ENCODE measurements at places on chromosomes 1 and 21. TPM values are rescaled to one million over a fixed set of nuclear protein-coding genes. Genes with fewer than 3 reads are reported as not detected.

DNA sequence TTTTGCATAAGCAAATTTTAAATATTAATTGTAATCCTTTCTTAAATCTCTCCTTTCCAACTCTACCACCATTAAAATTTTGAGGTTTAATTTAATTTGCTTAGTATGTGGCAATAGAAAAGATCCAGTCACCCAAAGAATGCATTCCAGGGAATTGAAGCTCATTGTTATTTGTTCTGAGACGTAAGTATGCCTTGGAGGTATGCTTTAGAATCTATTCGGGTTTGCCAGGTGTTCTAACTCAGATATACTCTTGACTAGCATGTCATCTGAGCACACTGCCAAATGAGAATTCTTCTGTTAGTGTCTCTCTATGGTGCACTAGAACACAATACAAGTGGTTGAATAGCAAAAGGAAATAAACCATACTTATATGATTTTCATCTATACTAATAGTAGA is 813.6 kb upstream of the ADGRL2 start:
- no peak for DNase-seq

GRCh38 chr1:33300673-33301072 is 20.2 kb downstream of the A3GALT2 start:
- no peak for DNase-seq

DNA sequence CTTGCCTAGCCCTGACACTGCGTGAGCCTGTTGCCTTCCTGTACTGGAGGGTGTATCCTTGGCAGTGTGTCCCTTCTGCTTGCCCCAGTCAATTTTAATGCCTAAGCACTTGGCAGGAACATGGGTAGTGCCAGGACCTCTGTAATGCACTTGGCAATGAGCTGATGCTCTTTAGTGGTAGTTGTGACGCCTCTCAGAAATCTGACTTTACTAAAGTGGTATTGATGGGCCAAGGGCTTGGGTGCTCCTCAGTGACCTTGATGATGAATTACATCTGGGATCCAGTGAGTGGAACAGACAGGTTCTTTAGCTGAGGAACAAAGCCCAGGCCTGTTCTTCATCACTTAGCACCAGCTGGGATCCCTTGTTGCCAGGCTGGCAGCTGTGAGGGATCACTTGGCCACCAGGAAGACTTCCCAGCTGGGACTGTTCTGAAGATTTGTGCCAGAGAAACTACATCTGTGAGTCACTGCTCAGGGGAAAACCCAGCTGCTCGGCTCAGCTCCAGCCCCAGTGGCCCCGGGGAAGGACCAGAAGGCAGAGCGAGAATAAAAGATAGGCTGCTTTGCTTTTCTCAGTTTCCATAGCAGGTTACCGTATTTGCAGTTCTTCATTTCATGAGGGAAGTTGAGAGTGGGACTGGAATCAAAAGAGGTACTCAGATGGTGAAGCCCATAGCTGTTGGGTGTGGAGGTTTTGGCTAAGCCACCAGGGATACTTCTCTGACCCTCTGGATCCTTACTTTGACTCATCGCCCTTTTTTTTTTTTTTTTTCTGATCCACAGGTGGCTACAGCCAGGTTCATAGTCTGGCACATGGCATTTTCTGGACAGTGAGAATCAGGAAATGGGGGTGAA is 28.5 kb upstream of the KCNA2 start:
- peak; percentile 83 for DNase-seq

Gene KRTAP11-1
- total RNA-seq = not detected

GRCh38 chr1:43766818-43767525 is 59.6 kb downstream of the ST3GAL3 start:
- no peak for DNase-seq

GRCh38 chr1:32917521-32917920 is 16.3 kb upstream of the TMEM54 start:
- peak; percentile 29 for DNase-seq

- no peak for DNase-seq
Measured at GRCh38 chr21:42581993-42582786, 68.5 kb downstream of the SLC37A1 start.

All from activated T-cell treated with anti-CD3 and anti-CD28 coated beads, Interleukin-2, amount 50 U/mL, for 72 hours (primary cell).